ENCODE measurements at places on chromosomes 5 and 9. TPM values are rescaled to one million over a fixed set of nuclear protein-coding genes. Genes with fewer than 3 reads are reported as not detected.

GRCh38 chr9:84140535-84141101 lies 160.0 kb downstream of the RMI1 start:
- DNase-seq, result no peak

ELAVL2 gene
- 1.4 TPM for total RNA-seq

DNA sequence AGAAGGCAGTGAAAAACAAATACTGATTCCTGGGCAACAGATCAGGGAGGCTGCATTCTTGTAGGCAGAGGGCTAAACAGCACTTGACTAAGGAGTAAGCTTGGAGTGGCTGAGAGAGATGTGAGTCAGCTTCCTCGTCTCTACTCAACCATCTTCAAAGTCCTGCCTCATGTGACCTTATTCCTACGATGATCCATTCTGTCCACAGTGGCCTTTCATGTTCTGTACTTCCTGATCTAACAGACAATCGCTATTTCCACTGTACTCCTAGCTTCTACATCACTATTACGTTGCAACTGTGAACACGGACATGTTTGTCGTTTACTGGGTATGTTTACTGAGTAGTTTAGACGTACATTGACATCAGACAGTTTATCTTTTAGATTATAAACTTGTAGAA lies 365.4 kb downstream of the ARL15 start:
- no peak for DNase-seq

- DNase-seq, result no peak
Observed at GRCh38 chr5:59466271-59466670, 427.3 kb downstream of the PDE4D start.

All from esophagus muscularis mucosa (tissue), 4 donors.